Thoracic aorta (tissue), 2 donors: ENCODE measurements at places on chromosomes 5 and 9.

DNA sequence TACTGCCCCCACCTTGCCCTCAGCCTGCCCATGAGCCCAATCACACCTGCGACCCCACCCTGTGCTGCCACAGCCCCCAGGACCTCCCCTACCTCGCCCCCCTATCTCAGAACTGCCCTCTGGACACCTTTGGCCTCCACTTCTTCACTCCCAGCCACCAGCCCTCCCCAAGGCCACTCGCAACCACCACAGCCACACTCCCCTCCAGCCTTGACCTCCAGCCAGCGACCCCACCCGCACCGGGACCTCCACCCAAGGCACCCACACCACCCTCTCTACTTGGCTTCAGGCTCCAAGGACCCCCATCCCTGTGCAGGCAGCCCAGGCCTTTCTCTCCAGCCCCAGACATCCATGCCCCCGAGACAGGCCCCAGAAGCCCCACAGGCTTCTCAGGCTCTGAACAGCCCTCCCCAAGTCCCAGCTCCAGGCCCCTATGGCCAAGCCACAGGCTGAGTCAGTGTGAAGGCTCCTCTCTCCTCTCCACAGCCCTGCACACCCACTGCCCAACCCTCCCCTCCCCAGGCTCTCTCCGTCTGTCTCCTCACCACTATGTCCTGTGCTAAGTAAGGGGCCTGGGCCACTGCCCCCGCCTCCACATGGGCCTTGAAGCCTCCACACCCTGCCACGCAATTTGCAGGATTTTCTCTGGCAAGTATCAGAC lies 2.0 kb downstream of the AK1 start:
- H3K4me3 ChIP-seq = peak overlapping the region; percentile 80
- no peak for DNase-seq
- H3K36me3 ChIP-seq = peaks cover 16% of the 10 kb centered on the region
- H3K27me3 ChIP-seq = no peaks in the 10 kb centered on the region

DNA sequence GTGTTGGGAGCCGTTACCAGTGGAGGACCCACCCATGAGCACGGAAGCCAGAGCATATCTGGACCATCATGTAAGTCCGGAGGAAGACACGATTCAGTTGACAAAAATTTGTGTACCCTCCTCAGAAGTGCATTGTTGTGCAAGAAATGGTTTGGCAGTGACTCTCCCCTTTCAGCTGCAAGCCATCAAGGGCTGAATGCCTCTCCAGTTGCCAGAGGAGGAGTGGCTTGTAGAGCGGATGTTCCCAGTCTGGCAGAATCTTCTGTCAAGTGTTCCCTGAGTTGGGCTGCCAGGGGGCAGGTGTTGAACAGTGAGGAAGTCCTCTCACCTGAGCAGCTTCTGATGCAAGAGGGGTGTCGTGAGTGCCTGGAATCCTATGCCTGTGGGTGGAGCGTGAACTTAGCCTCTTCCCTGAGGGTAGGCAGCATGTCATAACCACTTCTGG lies 27.6 kb upstream of the CDKN2AIPNL start:
- no peaks in the 10 kb centered on the region for H3K36me3 ChIP-seq
- no peaks in the 10 kb centered on the region for H3K27me3 ChIP-seq
- no peak for DNase-seq
- no peak overlapping the region for H3K27ac ChIP-seq
- peaks cover 5% of the 10 kb centered on the region for H3K4me1 ChIP-seq

GRCh38 chr5:170818232-170818631 lies 34.7 kb downstream of the GABRP start:
- H3K36me3 ChIP-seq = no peaks in the 10 kb centered on the region
- DNase-seq = no peak
- H3K27ac ChIP-seq = no peak overlapping the region
- H3K27me3 ChIP-seq = no peaks in the 10 kb centered on the region
- no peaks in the 10 kb centered on the region for H3K4me1 ChIP-seq

DNA sequence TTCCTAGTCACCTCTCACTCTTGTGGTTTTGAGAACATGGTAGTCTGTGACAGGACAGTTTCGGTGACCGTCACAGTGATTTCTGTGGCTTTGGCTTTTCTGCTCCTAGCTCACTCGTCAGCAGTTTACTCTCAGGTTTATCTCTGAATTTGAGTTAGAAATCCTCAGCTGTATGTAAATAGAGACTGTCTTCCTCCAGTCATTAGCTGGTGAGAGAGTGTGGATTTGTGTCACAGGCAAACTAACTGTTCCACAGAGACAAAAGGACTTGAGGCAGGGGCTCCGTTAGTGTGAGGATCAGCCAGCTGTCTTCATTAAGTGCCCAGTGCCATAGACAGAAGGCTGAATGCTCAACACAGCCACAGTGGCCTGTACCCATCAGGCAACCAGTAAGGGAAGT lies 131.4 kb downstream of the CD180 start:
- no peak overlapping the region for H3K4me3 ChIP-seq
- no peak for DNase-seq
- H3K36me3 ChIP-seq = no peaks in the 10 kb centered on the region
- H3K27ac ChIP-seq = no peak overlapping the region
- H3K27me3 ChIP-seq = no peaks in the 10 kb centered on the region
- peaks cover 21% of the 10 kb centered on the region for H3K4me1 ChIP-seq

DNA sequence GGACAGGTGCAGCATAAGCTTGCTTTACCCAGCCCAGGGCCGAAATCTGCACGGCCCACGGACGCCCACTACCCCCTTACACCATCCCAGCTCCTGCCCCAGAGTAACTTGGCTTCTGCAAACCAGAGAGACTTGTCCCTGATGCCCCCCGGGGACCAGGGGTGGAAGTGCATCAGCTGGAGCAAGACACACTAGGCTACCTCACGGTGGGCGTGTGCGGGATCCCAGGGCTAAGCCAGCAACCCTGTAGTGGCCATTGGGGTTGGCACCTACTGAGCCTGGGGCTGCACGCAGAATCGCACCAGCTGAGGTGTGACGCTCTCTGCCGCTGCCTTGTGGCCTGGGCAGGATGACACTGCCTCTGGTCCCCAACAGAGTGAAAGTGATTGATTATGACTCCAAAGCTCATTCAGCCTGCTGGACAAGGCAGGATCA lies 6.1 kb upstream of the ZNF79 start:
- H3K27me3 ChIP-seq = no peaks in the 10 kb centered on the region
- DNase-seq = no peak
- no peaks in the 10 kb centered on the region for H3K36me3 ChIP-seq
- H3K27ac ChIP-seq = no peak overlapping the region

GRCh38 chr5:15585841-15586591 lies 86.0 kb downstream of the FBXL7 start:
- H3K4me3 ChIP-seq = no peak overlapping the region
- H3K4me1 ChIP-seq = no peaks in the 10 kb centered on the region
- DNase-seq = no peak
- H3K27me3 ChIP-seq = no peaks in the 10 kb centered on the region
- no peaks in the 10 kb centered on the region for H3K36me3 ChIP-seq
